Erythroblast (primary cell): ENCODE measurements at places on chromosomes 2 and 18.

GRCh38 chr2:224570328-224570993, 14.7 kb downstream of the CUL3 start:
- DNase-seq = peak; percentile 39

GRCh38 chr2:61471905-61472805, 1.3 kb upstream of the USP34 start:
- peak; percentile 78 for DNase-seq

- no peak for DNase-seq
Measured at GRCh38 chr2:62217421-62217820, 21.5 kb downstream of the B3GNT2 start.

DNA sequence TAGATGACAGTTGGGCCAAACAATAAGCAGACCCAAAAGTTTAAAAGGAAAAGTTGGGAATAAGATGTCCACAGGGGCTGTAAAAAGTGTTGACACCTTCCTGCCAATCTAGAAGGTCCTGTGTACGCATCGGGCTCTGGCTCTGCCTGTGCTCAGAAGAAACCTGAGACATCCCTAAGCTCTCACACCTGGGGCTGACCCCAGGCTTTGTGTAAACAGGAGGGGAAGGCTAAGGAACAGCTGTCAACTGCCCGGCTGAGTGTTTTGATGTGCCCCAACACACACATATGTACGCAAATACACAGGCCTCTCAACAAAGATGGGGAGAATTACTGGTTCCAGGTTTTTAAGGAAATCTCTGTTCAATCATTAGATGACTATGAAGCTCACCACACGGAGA, 59.5 kb downstream of the TMEM131 start:
- DNase-seq = no peak

- DNase-seq = peak; percentile 66
Measured at GRCh38 chr18:62637807-62638687, 77.3 kb upstream of the PHLPP1 start.

DNA sequence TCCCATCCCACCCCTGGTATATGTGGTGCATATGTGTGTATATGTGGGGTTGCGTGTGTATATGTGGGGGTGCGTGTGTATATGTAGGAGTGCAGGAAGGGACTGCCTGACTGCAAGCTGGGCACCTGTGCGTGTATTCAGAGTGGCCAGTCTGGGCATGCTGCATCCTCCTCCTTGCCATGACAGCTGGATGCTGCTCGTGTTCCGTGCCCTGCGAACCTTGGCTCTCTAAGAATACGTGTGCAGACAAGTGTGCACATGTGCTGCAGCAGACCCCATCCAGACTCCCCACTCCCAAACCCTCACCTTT, 222.1 kb downstream of the CELF4 start:
- DNase-seq = no peak

GRCh38 chr2:121196132-121196848, 88.7 kb downstream of the TFCP2L1 start:
- DNase-seq = no peak

DNA sequence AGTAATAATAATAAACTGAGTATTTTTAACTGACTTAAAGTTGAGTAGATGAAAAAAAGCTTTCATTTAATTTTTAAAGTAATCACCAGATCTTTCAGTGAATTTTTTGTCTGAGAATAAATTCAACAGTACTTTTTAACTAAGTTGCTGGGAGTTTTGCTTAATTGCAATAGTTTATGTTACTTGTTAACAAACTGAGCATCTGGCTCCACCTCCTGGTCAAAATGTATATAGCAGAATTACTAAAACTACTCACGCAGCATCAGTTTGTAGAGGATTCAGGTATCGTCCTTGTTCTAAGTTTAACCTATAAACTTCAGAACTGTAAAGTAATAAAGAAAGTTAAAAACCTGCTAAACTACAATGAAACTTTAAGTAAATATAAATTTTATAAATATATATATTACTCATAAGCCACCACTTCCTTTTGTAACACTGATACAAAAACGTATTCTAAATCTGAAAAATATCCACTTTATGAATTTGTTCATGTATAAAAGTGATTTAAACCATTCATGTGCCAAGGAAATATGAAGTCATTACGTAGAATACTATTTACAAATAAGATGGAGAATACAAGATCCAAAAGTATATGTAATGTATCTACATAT, 21.3 kb downstream of the NOL10 start:
- peak; percentile 66 for DNase-seq

DNA sequence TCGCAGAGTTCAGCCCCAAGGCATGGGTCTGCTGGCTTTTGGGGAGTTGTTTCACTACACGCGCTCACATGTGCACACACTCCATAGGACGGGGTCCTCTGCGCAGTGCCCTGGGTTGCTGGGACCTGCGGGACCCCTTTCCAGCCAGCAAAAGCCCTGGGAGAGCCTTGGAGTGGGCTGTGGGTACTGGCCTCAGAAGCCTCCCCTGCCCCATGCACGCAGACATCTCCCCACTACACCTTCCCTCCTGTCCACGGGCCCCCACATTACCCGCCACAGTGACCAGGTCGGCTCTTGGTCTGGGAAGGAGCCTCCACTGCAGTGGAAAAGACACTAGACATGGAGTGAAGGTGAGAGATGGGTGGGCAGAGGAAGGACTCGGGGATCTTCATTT, 48.5 kb downstream of the FAM168B start:
- DNase-seq = no peak

- no peak for DNase-seq
Measured at GRCh38 chr2:65482971-65483370, 50.6 kb upstream of the SPRED2 start.

- DNase-seq = no peak
Measured at GRCh38 chr18:58660915-58661314, 10.3 kb upstream of the MALT1 start.

GRCh38 chr2:29218550-29219125, 103.4 kb downstream of the CLIP4 start:
- DNase-seq = no peak

DNA sequence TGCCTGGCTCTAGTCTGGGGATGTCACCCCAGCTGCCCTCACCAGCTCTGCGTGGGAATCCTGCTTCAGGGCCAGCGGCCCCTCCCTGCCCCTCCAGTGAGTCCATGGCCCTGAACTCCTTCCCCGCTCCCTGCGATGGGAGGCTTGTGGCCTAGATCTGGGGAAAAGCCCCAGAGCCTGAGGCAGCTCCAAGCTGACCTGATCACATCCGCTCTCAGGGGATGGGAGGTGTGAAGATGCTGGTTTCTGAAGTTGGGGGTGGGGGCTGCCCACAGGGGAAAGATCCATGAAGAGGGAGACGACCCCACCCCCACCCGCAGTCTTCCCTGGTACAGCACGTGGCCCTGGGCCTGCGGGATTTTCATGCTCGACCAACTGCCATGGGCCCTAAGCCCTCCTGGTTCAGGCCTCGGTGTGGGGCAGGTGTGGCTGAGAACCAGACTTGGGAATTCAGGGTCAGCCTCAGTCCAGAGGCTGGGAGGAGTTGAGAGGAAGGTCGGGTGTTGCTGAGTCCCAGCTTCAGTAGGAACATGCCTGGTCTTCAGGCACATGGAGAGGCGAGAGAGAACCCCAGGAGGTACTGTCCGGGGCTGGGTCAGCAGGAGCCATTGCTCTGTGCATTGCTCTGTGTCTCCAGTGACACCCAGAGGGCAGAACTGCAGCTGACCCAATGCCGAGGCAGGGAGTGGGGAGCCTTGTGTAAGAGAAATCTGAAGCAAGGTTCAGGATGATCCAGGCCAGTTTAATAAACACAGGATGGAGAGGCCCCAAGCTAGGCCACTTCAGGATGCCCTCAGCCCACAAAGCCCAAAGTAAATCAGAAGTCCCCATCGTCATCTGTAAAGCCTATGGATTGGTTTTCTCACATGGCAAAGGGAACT, 115.1 kb downstream of the CAPN13 start:
- DNase-seq = peak; percentile 22

DNA sequence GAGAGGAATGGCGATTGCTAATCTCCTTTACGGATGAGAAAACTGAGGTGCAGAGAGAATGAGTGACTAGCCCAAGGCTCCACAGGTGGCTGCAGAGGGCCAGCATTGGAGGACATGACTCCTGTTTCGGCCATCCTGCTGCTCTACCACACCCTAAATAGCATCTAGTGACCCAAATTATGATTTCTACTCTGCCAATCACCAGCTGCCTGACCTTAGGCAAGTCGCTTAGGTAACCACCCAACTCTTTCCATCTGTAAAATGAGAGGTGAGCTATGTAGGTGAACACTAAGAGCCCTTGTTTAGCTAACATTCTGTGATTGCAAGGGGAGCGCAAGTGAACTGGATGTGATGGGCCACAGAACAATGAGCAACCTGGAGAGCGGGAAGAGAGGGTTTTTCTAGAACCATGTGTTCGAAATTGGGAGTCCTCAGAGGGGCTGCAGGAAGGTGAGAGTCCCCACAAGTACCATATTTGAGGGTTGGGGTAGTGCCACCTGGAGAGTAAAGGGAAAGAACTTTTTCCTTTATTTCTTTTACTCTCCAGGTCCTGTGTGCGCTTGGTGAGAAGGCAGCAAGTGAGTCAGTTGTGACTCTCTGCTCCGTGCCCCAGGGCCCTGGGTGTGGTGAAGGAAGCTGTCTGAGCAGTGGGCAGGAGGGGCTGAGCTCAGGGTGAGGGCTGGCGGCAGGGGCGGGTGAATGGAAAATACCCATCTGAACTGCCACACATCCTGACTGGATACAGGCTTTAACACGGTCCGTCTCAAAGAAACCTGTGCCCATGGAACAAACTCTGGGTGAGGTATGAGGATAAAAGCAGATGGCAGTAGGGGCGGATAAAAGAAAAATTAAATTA, 2.4 kb downstream of the CYP27C1 start:
- DNase-seq = no peak

GRCh38 chr2:134932864-134933526, 14.4 kb downstream of the CCNT2 start:
- no peak for DNase-seq

- no peak for DNase-seq
Measured at GRCh38 chr2:51667679-51668078, 635.7 kb upstream of the NRXN1 start.

- no peak for DNase-seq
Measured at GRCh38 chr2:55345064-55345463, 74.6 kb downstream of the CCDC88A start.

- no peak for DNase-seq
Measured at GRCh38 chr2:191010887-191011885, 2.8 kb downstream of the STAT1 start.

DNA sequence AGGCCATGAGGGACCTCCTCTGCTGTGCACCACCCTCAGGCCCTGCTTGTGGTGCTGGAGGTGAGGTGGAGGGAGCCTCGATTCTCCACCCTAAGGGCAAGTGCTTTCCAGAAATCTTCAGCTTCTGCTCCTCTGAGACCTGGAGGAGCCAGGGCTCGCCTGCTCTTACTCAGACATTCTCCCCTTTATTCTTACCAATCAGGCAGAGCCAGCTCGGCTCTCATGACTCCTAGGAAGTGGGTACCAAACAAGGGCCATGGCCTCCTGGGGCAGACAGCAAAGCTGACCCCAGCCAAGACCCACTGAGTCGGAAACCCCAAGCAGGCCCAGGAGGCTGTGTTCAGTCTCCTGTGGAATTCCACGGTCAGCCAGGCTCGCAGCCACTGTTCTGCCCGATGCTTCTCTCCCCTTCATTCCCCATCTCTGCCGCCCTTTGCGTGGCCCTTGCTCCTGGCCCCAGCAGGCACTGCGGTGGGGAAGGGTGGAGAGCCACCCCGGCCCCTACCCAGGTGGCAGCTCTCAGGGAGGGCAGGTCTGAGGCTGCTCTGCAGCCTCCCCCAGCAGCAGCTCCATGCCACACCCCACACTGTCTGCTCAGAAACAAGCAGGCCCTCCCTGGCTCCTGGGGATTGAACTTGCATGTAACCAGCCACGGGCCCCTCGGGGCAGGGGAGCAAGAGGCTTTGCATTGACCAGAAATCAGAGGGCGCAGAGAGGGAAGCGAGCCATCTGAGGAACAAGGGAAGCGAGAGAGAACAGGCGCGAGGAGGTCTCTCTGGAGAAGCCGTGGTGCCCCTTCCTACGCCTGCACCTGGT, 24.0 kb downstream of the HS1BP3 start:
- no peak for DNase-seq
